ENCODE measurements at places on chromosomes 11 and 22. TPM values are rescaled to one million over a fixed set of nuclear protein-coding genes. Genes with fewer than 3 reads are reported as not detected.

The CHADL gene
- 10.3 TPM for total RNA-seq

The RASD2 gene
- total RNA-seq: 5.0 TPM

The NTM gene
- total RNA-seq: 1.0 TPM

The C1QTNF5 gene
- 14.4 TPM for total RNA-seq

The CEP57 gene
- total RNA-seq: 22.2 TPM

The PDGFB gene
- total RNA-seq: 17.2 TPM

The VWCE gene
- 0.77 TPM for total RNA-seq

The NXPE4 gene
- total RNA-seq: not detected

The CABP4 gene
- 1.4 TPM for total RNA-seq

- H3K4me1 ChIP-seq: no peaks in the 10 kb centered on the region
- peaks cover 39% of the 10 kb centered on the region for H3K27me3 ChIP-seq
- H3K4me3 ChIP-seq: no peak overlapping the region
Measured at GRCh38 chr11:133746663-133747306, 98.5 kb downstream of the SPATA19 start.

- no peak overlapping the region for H3K4me3 ChIP-seq
- peaks cover 23% of the 10 kb centered on the region for H3K27me3 ChIP-seq
- no peak overlapping the region for H3K27ac ChIP-seq
- H3K4me1 ChIP-seq: peaks cover 16% of the 10 kb centered on the region
- no peaks in the 10 kb centered on the region for H3K36me3 ChIP-seq
Measured at GRCh38 chr22:43226377-43227238, 39.7 kb upstream of the TTLL12 start.

- H3K4me1 ChIP-seq: peaks cover 20% of the 10 kb centered on the region
- DNase-seq: no peak
- no peak overlapping the region for H3K27ac ChIP-seq
- no peaks in the 10 kb centered on the region for H3K27me3 ChIP-seq
Measured at GRCh38 chr22:19224557-19224956, 46.0 kb upstream of the SLC25A1 start.

DNA sequence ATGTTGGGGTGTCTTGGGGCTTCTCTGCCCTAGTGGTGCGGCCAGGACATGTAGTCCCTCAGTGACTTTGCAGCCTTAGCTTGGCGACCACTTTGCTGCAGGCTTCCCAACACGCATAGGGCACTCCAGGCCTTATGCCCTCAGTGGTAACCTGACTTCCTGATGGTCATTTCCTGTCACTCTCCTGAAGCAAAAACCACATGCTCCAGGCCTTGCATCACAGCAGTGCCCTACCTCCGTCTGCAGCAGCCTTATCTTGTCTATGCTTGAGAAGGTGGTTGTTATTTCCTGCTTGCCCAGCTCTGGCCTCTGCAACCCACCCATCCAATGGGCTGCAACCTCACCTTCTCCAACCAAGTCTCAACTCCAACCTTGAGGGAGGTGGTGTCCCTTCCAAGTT lies 33.4 kb upstream of the PISD start:
- no peaks in the 10 kb centered on the region for H3K4me1 ChIP-seq
- no peaks in the 10 kb centered on the region for H3K27me3 ChIP-seq
- no peak overlapping the region for H3K4me3 ChIP-seq
- no peak overlapping the region for H3K27ac ChIP-seq
- no peak for DNase-seq
- peaks cover 83% of the 10 kb centered on the region for H3K36me3 ChIP-seq

DNA sequence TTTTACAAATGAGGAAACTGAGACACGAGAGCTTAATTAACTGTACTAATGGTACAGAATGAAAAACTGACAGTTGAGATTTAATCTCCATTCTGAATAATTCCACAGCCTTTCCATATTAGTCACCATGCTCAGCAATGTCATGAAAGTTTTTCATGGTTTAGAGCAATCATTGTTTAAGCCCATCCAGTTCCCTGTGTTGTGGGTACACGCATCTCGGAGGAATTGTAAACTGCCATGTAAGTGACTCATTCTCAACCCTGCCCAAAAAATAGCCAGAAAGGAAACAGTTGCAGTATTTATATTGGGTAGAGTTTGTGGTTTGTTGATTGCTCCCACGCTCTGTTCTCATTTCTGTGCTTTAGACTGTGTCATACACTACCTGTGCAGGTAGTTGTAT lies 1790.8 kb downstream of the LRRC4C start:
- no peaks in the 10 kb centered on the region for H3K36me3 ChIP-seq
- no peak for DNase-seq
- H3K27ac ChIP-seq: no peak overlapping the region
- H3K27me3 ChIP-seq: no peaks in the 10 kb centered on the region
- no peak overlapping the region for H3K4me3 ChIP-seq

DNA sequence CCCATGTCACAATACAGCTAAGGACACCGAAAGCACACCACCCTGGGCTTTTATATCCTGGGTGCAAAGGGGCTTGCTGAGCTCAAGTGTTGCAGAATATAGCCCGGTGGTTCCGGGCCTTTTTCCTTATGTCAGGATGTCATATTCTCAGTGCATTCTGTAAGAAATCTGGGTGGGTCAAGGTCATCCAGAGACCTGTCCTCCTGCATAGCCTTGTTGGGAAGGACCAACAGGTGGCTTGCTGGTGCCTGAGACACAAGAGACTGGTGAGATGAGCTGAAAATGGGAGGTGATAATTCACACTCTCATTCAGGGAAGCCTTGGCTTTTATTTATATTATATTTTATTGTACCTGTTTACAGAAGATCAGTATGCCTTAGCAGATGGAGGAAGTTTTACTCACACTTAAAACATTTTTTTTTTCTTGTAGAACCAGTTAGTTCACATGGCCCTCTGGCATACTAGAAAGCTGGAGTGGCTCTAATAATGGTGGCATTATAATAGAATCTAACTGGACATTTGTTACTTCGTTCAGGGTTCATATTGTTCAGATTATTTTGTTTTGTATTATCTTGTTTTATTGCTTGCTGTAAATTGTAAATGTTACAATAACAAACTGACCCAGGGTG lies 14.6 kb upstream of the TMEM123 start:
- no peaks in the 10 kb centered on the region for H3K4me1 ChIP-seq
- no peaks in the 10 kb centered on the region for H3K27me3 ChIP-seq
- no peak for DNase-seq
- no peak overlapping the region for H3K4me3 ChIP-seq
- H3K27ac ChIP-seq: no peak overlapping the region
- no peaks in the 10 kb centered on the region for H3K36me3 ChIP-seq

DNA sequence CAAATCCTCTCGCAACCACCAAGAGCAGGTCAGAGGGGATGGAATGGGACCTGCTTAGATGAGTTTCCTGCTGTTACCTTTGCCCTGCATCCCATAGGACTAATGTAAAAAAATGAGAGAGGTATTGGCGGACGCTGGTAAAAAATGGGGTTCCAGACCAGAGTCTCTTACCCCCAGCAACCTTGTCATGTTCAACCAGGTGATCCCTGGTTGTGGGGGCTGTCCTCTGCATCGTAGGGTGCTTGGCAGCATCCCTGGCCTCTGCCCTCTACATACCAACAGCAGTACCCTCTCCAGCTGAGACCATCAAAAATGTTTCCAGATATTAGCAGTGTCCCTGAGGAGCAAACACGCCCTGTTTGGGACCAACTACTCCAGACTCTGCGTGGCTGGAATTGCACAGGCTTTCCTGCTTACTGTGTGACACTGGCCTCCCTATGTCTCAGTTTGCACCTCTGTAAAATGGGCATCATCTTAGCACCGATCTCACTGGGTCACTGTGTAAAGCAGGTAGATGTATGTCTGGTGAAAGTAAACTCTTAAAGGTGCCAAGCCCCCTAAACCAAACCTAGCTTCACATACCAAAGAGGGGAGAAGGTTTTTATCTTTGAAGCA lies 1.5 kb downstream of the APOL6 start:
- H3K27ac ChIP-seq: peak overlapping the region; percentile 89
- peak overlapping the region; percentile 72 for H3K4me3 ChIP-seq
- H3K27me3 ChIP-seq: no peaks in the 10 kb centered on the region
- peaks cover 6% of the 10 kb centered on the region for H3K36me3 ChIP-seq

DNA sequence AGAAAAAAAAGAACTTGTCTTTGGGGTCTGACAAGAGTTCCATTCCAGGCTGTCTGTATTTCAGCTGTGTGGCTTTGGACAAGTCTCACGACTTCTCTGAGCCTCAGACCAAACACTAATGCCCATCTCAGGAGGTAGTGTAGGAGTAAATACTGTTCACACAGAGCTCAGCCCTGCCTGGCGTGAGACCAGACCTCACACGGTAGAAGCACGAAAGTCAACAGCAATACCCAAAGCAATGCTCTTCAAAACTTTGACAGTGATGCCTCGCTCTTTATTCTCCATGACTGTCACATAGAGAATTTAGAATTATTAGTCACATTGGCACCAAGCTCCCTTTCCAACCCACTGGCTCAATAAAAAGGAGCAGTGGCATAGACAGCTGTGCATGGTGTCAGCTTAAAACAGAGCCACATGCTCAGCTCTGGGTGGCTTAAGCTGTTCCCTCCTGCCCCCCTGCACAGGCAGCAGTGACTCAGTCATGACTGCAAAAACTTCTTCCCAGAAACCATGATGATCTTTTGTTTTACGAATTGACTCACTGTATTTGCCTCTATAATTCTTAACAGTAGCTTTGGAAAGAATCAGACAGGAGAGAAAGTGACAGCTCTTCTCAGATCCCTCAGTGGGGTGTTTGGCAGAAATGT lies 74.0 kb upstream of the PHF21B start:
- H3K27ac ChIP-seq: no peak overlapping the region
- DNase-seq: no peak
- H3K27me3 ChIP-seq: peaks cover 89% of the 10 kb centered on the region
- H3K36me3 ChIP-seq: no peaks in the 10 kb centered on the region

- peaks cover 36% of the 10 kb centered on the region for H3K4me1 ChIP-seq
- H3K36me3 ChIP-seq: peaks cover 73% of the 10 kb centered on the region
- peak overlapping the region; percentile 67 for H3K27ac ChIP-seq
- H3K27me3 ChIP-seq: no peaks in the 10 kb centered on the region
- no peak for DNase-seq
Measured at GRCh38 chr22:42623301-42623751, 8.6 kb upstream of the POLDIP3 start.

DNA sequence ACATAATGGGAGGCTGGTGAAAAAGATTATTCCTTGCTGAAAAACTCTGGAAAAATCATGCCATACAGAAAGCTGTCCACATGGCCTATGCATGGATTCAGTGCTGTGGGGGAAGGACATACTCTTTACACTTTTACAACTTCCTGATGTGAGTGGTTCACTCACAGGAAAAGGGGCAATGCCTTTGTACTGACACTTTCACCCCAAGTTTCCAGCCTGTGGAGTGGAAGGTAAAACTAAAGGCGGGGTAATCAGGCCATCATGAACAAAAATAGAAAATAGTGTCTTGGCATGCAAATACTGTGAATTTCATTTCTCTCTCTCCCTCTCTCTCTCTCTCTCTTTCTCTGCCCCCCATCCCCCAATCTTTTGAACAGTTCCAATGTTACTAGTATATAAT lies 281.8 kb downstream of the ETS1 start:
- no peak for DNase-seq
- H3K27ac ChIP-seq: no peak overlapping the region
- H3K27me3 ChIP-seq: no peaks in the 10 kb centered on the region
- no peaks in the 10 kb centered on the region for H3K4me1 ChIP-seq
- H3K36me3 ChIP-seq: no peaks in the 10 kb centered on the region

DNA sequence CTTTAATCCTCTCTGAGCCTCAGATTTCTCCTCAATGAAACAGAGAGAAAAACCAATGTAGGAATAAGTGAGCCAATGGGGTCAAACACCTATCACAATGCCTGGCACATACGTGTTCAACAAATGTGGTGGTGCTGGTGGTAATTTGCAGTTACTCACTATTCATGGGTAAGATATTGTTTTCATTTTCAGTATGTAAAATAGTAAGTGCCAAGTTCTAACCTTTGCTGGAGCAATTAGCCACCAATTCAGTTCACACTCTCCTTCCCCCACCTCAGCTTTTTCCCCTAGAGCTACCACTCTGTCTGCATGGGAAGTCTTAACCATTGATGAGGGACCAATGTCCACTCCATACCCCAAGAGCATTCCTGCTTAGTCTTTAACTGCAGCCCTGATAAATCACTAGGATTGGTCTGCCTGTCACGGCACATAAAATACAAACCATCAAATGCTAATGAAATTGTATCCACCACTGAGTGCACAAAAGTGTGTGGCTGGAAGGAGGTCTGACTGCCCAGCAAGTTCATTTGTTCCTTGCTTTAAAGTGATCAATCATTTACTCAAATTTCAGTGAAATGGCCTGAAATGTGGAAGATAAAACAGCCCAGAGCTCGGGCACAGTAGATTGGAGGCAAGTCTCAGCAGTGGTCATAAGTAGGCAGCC lies 187.4 kb upstream of the API5 start:
- no peaks in the 10 kb centered on the region for H3K4me1 ChIP-seq
- H3K27me3 ChIP-seq: no peaks in the 10 kb centered on the region
- DNase-seq: no peak
- H3K4me3 ChIP-seq: no peak overlapping the region
- H3K27ac ChIP-seq: peak overlapping the region; percentile 38

DNA sequence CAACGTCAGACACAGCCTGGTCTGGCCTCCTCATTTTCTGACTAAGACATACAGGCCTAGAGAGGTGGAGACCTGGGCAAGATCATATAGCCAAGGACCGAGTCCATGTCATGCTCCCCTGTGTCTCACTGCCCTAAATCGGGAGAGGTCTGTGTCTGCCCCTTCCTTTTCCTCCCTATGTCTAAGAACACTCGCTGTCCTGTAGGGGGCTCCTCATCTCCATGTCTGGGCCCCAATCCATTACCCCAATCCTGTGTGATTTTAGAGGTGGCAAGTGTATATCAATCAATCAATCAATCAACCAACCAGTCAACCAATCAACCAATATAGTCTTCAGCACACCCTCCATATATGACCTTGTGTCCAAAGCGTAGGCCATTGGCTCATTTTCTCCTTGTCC lies 125.7 kb downstream of the KIRREL3 start:
- H3K27me3 ChIP-seq: peaks cover 55% of the 10 kb centered on the region
- H3K4me1 ChIP-seq: no peaks in the 10 kb centered on the region
- no peak for DNase-seq
- H3K36me3 ChIP-seq: no peaks in the 10 kb centered on the region
- no peak overlapping the region for H3K4me3 ChIP-seq
- H3K27ac ChIP-seq: no peak overlapping the region

DNA sequence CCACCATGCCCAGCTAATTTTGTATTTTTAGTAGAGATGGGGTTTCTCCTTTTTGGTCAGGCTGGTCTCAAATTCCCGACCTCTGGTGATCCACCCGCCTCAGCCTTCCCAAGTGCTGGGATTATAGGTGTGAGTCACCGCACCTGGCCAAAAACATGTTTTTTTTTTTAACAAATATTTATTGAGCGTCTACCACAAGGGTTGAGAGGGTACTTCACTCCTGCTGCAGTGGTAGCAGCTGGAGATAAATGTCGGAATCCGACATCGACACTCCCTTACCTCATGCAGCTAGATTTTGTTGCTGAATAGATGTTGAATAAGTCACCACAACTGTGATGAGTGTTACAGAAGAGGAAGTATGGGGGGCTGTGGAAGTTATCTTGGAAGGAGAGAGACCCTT lies 971 bp downstream of the DNAJB13 start:
- no peak for DNase-seq
- H3K27me3 ChIP-seq: peaks cover 27% of the 10 kb centered on the region
- no peak overlapping the region for H3K27ac ChIP-seq
- H3K4me1 ChIP-seq: no peaks in the 10 kb centered on the region
- no peak overlapping the region for H3K4me3 ChIP-seq
- H3K36me3 ChIP-seq: no peaks in the 10 kb centered on the region
